ENCODE measurements at places on chromosomes 1 and 21.

DNA sequence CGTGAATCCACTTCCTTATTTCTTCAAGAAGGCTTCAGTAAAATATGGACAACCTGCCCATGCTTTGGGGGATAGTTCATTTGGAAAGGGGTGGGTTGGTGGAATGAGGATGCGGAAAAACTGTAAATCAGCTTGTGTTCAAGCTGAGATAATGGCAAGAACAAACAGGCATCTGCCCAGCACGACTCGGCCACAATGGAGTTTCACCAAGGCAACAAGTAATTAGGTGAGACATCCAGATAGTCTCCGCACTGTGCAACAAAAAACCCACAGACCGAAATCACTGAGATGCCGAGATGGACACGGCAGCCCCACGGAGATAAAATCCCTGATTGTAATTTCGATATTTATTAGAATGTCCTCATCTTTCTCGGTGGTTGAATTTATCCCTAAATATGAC, 455.2 kb downstream of the AJAP1 start:
- DNase-seq, result no peak

GRCh38 chr1:168086438-168086837, 50.3 kb downstream of the GPR161 start:
- no peak for DNase-seq

DNA sequence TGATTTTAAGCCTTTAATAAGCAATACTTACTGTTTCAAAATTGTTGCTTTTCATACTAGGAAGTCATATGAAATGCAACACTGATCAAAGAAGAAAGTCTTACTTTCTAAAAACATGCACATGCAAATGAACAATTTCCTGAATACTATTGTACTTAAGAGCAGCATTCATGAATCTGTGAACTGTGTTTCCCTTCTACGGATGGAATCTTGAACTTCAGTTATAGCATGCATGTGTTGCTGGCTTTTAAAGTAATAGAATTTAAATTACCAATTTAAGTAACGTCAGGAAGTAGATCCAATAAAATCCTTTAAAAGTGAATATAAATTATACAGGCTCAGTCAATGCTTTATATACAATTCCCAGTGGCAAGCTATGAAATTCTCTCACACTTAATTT, 348.9 kb downstream of the KCNT2 start:
- DNase-seq, result no peak

GRCh38 chr1:100713626-100714025, 5.9 kb upstream of the VCAM1 start:
- no peak for DNase-seq

- DNase-seq, result no peak
Observed at GRCh38 chr21:36697060-36697850, 1.7 kb upstream of the SIM2 start.

- no peak for DNase-seq
Observed at GRCh38 chr1:165580931-165581871, 37.4 kb downstream of the LRRC52 start.

- no peak for DNase-seq
Observed at GRCh38 chr1:228279722-228280105, 71.9 kb downstream of the OBSCN start.

Data from MM.1S (cell line).